Skin of body (tissue), 3 donors: ENCODE measurements at places on chromosomes 12 and 14. TPM values are rescaled to one million over a fixed set of nuclear protein-coding genes. Genes with fewer than 3 reads are reported as not detected.

Gene TAS2R42
- total RNA-seq: not detected

Gene KRT73
- total RNA-seq: 22.2 TPM

Gene LRIG3
- 241 TPM for total RNA-seq

Gene KCNH3
- 0.49 TPM for total RNA-seq

Gene IL26
- not detected for total RNA-seq

Gene OR6C3
- not detected for total RNA-seq

Gene KITLG
- total RNA-seq: 34.1 TPM

Gene SLC11A2
- 56.3 TPM for total RNA-seq

Gene GTF2H3
- total RNA-seq: 23.4 TPM

Gene SSPN
- 30.6 TPM for total RNA-seq

Gene TROAP
- total RNA-seq: 5.6 TPM

Gene TMEM260
- total RNA-seq: 16.1 TPM

Gene LIN7A
- total RNA-seq: 5.9 TPM

Gene SYNDIG1L
- total RNA-seq: not detected

Gene TAS2R9
- total RNA-seq: not detected

Gene TGM1
- total RNA-seq: 26.1 TPM

DNA sequence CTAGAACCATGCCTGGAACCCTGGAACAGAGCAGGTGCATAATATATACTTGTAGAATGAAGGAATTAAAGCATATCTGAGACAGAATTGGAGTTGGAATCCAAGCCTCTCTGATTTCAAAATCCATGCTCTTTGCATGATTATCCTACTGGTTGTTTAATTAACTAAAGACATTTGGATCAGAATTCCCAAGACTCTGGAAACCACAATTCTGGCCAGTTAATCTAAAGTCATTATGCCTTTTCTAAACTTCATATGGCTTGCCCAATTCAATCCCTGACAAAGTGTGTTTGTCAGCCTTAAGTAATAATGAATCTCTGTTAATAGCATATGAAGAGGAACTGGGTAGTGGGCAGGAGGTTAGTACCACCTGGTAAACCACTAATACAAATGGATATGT, 422.6 kb downstream of the ATP23 start:
- no peak for DNase-seq

GRCh38 chr14:71642715-71643114, 289.5 kb upstream of the RGS6 start:
- no peak for DNase-seq

- no peak for DNase-seq
Observed at GRCh38 chr12:68001486-68002466, 12.5 kb downstream of the IFNG-AS1 start.

DNA sequence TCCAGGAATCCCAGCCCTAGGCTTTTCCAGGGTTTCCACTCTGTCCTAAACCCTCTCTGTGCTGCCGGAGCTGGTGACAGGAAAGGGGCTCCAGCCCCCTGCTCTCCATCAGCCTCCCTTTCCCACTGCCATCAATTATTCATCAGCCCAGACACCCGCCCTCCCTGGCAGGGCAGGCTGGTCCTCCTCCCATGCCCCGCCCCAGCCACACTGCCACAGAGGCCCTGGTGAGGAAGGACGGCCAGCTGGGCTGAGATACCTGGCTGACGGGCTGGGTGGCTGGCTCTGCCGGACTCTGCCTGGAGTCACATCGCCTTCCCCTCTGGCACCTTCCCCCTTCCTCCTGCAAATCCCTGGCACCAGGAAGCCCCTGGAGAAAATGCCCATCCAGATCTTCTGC, 11.9 kb upstream of the SMARCD1 start:
- DNase-seq: no peak

GRCh38 chr12:84760091-84760865, 152.3 kb downstream of the SLC6A15 start:
- DNase-seq: no peak

GRCh38 chr14:43449291-43449690, 1057.8 kb downstream of the FSCB start:
- no peak for DNase-seq

- no peak for DNase-seq
Observed at GRCh38 chr12:103333676-103334075, 162.1 kb downstream of the C12orf42 start.

GRCh38 chr12:51409846-51410245, 14.8 kb upstream of the SLC4A8 start:
- no peak for DNase-seq

DNA sequence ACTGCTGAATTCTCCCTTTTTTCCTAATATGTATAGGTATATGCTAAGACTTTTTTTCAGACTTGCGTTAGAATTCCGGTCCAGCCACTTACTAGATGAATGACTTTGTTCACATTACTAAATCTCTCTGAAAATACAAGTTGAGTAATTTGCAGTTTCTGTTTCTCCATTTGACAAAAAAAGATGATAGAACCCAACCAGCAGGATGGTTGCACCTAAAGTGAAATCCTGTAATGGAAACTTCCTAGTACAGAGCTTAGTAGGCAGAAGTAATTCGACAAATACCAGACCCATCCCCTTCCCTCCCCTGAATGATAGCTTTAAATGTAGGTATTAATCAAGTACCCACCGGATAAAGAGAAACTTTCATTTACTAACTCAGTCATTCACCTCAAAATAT, 113.6 kb upstream of the RAP1B start:
- DNase-seq: no peak

- no peak for DNase-seq
Observed at GRCh38 chr12:60391791-60392190, 796.0 kb downstream of the SLC16A7 start.

DNA sequence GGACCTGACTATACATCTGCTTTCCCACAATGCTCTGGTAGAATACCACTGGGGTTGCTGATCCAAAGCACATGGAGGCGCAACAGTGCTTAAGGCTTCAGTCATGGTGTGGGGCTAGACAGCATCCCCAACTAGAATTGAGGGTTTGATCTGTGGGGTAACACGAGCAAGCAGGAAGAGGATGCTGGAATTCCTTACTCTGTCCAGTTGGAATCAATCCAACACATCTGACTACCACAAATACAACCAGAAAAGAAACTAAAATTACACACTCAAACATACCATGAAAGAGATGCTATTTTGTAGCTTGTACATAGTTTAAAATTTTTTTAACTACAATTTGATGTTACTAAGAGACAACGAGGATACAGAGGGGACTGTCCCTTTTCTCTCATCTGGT, 40.4 kb upstream of the GTF2A1 start:
- no peak for DNase-seq

- DNase-seq: no peak
Observed at GRCh38 chr12:113092607-113093408, 36.3 kb downstream of the DTX1 start.

DNA sequence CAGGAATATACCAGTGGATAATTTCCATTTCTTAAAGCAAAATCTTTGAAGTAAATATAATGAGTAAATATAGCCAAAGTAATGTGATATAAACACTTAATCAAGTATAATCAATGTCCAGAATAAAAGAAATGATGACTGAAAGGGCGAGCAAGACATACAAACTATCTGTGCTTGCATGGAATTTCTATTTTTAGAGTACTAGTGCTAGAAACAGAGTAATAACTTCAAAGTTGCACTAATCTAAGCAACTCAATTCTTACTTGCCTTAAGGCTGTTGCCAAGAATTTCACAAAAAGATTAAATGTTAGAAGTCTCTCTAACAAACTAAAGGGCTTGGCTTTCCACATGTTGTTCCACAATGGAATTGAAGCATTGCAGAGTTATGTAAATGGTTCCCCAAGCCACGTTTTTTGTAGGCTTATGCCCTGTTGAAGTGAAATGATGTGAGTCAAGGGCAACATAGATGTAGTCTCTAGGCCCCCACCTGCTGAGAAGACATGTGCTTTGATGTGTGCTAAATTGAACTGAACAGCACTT, 175.0 kb upstream of the LMNTD1 start:
- no peak for DNase-seq

DNA sequence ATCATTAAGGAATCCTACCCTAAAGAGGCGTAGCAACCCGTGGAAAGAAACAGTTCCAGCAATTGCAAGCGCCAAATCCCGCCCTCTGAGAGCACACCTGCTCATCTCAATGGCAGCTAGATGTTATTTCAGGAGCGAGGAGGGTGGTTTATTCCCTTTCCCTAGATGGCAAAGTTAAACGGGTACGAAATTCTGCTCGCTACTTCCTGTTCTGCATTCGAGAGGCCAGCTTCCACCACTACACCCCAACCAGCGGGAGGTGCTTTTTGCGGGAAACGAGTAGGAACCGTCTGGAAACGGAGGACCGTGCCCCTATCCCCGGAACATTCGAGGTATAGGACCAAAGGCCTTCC, 536 bp downstream of the VPS29 start:
- DNase-seq: peak; percentile 17

DNA sequence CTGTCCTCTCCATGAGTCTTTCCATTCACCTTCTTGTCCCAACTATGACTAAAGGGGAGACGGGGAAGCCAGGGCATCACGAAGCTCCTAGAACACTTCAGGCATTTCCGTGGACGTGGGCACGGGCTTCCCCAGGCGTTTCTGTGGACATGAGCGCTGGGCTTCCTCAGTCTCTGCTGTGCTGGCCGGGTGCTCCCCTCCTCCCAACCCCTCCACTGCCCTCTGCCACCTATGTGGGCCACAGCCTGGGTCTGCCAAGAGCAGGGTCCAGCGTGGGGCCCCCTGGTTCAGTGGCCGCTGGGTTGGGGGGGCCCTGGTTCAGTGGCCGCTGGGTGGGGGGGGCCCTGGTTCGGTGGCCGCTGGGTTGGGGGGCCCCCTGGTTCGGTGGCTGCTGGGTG, 14.8 kb downstream of the HIP1R start:
- DNase-seq: no peak

GRCh38 chr12:51528852-51529650, 62.0 kb upstream of the SCN8A start:
- DNase-seq: no peak

- no peak for DNase-seq
Observed at GRCh38 chr14:98890556-98891340, 381.2 kb downstream of the BCL11B start.

DNA sequence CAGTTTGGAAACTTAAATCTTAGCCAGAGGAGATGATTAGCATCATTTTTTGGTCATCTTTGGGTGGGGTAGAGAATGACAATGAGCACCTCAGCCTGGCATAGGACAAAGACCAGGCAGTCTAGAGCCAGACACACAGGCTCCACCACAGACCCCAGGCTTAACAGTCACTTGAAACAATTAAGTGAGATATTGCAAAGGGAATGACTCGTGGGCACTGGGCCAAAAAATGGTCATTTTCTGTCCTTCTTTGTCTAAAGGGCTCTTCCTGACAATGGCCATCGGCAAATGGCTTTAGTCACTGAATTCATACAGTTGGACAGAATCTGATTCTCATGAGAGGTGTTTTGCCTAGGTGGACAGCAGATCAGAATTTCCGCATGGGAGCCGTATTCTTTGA, 78.0 kb upstream of the DICER1 start:
- no peak for DNase-seq

GRCh38 chr12:96350982-96351381, 49.3 kb downstream of the CDK17 start:
- no peak for DNase-seq

- no peak for DNase-seq
Observed at GRCh38 chr12:33317746-33318145, 121.9 kb downstream of the SYT10 start.

DNA sequence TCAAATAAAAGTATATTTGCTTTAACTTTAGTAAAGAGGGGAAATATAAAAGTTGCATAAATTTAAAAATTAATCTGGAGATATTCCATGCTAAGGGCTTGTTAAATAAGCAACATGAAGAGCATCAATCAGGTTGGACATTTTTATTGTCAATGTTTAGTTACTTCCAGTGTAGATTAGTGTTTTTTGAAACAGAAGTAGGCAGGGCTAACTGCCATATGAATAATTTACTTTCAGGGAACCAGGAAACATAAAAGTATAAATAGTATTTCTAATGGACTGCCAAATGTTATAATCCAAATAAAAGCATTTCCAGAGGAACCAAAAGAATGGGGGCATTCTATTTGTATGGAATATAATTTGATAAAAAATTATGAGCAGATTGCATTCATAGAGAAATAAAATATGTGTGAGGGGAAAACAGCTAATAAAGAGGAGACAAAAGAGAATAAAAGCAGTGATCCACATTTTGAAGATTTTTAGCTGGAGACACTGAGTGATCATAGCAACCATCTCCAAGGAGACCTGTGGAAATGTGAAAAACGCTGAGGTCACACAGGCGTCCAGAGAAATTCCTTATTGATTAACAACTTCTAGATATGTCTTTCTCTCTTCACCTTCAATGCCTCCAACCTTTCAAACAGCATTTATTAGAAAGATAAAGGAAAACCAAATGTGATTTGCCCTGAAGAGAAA, 70.8 kb downstream of the SRGAP1 start:
- no peak for DNase-seq

GRCh38 chr14:60657456-60658210, 8.4 kb upstream of the SIX1 start:
- no peak for DNase-seq

DNA sequence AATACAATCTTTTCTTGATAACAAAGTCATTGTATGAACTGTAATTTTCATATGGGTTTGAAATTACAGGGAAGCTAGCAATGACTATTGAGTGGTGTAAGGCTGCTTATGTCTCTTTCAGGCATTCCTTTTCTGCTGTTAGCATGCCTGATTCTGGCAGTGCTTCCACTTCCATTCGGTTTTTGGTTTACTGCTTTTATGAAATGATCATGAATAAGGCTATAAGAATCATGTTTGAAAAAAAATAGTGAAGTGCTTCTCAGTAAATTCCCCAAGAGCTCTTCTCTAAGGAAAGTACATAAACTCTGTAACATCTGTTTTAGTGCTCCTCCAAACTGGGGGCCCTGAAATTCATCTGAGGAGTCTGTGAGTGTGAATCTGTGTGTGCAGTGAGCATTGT, 434.0 kb upstream of the RGS6 start:
- DNase-seq: peak; percentile 51

DNA sequence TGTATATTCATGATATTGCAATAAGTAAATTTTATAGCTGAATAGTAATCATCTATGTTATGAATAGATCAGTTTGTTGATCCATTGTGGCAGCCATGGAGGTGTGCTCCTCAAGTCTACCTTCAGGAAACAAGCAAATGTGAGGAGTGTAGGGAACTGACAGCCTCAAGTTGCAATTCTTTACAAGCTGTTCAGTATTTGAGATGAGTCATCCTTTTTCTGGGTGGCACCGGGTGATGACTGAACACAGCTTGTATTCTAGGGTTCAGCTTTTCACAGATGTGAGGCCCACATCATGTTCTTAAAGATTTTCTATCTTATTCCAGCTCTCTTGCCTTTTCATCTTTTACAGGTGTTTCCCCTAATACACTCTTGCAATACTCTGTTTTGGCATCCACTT, 452.4 kb downstream of the KCNH5 start:
- DNase-seq: no peak

DNA sequence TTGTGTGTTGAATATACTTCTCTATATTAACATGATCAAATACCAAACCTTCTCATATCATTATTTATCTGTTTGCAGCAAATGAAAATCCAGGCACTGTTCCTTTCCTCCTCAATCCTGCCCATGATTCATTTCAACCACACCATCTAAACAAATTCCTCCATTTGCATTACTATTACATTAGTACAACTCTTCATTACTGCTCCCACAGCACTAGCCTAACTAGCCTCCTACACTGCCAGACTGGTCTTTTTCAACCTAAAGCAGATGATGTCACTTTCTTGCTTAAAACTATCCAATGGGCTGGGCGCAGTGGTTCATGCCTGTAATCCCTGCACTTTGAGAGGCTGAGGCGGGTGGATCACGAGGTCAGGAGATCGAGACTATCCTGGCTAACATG, 117.3 kb upstream of the MYF6 start:
- no peak for DNase-seq
